ENCODE measurements at places on chromosomes 13 and 19.

DNA sequence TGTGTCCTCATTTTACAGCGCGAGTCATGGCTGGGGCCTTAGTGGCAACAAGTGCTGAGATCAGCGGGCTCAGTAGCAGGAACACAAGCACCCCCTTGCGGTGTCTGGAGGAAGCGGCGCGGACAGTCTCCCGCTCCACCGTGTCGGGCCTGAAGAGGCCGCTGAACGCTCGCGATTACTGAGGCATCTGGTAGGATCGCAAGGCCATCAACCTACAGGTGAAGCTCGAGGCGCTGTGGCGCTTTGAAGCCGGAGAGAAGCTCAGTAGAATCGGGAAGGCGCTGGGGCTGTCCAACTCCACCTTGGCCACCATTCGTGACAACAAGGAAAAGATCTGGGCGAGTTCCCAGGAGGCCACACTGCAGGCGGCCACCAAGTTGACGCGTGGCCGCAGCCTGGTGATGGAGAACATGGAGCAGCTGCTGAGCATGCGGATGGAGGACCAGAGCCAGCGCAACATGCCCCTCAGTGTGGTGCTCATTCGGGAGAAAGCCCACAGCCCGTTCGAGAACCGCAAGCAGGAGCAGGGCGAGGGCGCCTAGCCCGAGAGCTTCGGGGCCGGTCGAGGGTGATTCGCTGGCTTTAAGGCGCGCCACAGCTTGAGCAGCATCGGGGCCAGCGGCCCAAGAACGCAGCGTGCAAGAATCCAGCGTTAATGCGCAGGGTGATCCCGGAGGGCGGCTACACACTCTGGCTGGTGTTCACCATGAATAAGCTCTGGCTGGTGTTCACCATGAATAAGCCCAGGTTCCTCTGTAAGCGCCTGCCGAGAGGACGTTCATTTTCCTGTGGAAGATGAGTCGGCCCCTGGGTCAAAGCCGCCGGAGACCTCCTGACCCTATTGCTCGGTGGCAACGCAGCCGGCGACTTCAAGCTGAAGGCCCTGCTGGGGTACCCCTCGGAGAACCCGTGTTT is 8.3 kb upstream of the MZF1 start:
- DNase-seq = peak; percentile 83

DNA sequence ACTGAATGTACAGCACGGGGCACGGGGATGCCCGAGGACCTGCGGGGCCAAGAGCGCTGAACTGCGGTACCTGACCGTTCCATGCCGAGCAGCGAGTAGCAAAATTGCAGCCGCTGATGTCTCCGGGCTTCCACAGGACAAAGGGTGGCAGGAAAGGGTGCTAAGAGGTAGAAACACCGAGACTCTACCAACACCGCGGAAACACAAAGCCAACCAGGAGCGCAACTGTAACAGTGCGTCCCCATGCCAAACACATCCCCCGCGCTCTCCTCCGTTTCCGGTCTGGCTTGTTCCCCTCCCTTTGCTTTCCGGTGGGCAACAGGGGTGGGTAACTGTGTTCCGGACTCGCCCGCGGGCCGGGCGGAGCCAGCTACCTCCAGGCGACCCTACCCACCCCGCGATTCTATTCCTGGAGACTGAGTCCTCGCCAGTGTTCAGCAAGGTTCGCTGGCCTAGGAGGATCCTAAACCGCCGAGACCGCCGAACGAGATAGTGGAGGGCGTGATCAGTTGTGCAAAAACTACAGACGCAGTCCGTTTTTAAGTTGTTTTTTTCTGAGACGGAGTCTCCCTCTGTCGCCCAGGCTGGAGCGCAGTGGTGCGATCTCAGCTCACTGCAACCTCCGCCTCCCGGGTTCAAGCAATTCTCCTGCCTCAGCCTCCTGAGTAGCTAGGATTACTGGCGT is 34.9 kb upstream of the NEK3 start:
- DNase-seq = peak; percentile 81

DNA sequence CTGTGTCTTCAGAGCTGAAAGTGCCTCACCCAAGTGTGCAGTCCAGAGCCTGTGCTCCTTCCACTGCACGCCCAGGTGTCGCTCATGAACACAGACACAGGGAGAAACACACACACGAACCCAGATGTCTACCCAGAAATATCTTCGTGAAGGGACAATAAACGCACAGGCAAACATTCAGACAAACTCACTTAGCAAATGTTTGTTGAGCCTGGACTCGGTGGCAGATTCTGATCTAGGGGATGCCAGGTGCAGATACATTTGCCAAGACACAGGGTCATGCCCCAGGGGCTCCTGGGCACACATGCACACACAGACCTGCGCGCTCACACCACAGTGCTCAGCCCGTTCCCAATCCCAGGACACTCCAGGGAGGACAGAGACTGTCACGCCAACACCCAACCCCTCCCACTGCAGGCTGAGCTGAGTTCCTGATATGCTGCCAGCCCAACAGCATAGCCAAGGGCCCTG is 31.9 kb downstream of the SCGB2B2 start:
- DNase-seq = no peak

- DNase-seq = no peak
Measured at GRCh38 chr13:90233933-90234672, 1113.4 kb upstream of the MIR17HG start.

DNA sequence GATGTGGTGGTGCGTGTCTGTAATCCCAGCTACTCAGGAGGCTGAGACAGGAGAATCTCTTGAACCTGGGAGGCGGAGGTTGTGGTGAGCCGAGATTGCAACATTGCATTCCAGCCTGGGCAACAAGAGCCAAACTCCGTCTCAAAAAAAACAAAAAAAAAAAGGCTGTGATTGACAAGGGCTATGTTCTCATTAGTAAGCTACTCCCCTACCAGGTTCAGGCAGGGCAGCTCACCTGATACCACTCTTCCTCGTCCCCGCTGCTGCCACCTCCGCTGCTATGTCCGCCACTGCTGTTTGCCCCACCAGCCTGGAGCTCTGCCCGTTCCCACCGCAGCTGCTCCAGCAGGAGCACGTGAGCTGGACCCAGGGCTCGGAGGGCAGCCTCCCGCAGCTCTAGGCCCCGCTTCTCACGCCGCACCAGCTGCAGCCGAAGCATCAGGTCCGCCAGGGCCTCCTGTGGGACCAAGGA is 9.4 kb downstream of the USHBP1 start:
- DNase-seq = no peak

DNA sequence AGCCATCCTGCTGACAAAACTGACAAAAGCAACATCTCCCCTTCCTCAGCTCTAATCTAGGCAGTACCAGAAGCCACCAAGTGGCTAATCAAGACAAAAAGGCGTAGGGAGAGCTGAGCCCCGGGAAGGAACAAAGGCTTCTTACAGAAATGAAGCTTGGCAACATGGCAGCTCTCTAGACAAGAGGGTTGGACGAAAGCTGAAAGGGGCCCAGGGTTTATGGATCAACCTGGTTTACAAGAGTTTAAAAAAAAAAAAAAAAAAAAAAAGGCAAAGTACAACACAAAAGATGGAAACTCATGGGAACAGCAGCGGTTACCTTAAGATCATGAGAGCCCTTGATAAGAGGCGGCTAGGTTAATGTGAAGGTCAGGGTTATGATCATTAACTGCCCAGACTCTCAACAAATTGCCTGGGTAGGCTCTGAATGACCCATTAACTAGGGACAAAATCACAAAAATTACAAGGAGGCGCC is 14.0 kb downstream of the ZC3H4 start:
- no peak for DNase-seq

Measured in central memory CD4-positive, alpha-beta T cell (primary cell).